ENCODE measurements at places on chromosomes 13 and 19.

GRCh38 chr19:44856421-44857083, 10.5 kb downstream of the NECTIN2 start:
- no peak for DNase-seq

DNA sequence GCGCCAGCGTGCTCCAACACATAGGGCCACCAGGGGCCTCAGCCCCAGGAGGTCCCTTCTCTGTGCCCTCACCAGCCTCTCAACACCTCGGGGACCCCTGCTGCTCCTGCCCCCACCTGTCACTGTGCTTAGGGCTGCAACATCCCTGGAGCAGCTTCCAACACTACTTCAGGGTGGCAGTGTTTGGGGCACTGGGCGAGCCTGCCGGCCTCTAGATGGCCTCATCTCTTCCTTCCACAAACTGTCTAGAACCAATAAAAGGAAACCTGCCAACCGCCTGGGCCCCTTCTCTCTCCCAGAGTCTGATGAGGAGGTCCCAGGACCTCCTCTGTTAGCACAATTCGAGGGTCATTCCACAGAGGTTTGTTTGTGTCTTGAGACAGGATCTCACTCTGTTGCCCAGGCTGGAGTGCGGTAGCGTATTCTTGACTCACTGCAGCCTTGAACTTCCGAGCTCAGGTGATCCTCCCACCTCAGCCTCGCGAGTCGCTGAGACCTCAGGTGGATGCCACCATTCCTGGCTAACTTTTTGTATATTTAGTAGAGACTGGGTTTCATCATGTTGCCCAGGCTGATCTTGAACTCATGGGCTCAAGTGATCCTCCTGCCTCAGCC, 10.1 kb upstream of the SHD start:
- no peak for DNase-seq

- no peak for DNase-seq
Measured at GRCh38 chr19:45821103-45821521, 6.0 kb upstream of the RSPH6A start.

GRCh38 chr19:45130888-45131615, 29.7 kb downstream of the NKPD1 start:
- no peak for DNase-seq

GRCh38 chr19:5934774-5935472, 20.9 kb downstream of the CAPS start:
- DNase-seq = no peak

- no peak for DNase-seq
Measured at GRCh38 chr13:31755803-31756212, 16.5 kb downstream of the RXFP2 start.

DNA sequence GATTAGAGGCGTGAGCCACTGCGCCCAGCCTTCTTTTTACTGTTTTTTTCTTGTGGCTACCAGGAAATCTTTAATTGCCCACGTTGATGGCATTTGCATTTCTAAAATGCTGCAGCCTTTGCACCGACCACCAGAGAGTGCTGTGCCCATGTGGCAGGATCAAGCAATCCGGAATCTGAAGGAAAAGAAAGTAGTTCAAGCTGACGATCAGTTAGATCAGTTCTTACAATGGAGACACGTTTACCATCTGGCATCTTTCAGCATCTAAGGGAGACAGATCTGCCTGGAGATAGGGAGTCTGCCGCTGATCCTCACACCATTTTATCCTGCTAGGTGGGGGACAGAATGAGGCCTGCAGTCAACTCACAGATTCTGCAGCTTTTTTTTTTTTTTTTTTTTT, 19.9 kb downstream of the TINCR start:
- DNase-seq = peak; percentile 47

GRCh38 chr13:112776971-112777370, 87.1 kb downstream of the ATP11A start:
- DNase-seq = no peak

- no peak for DNase-seq
Measured at GRCh38 chr19:31530781-31531180, 181.5 kb upstream of the TSHZ3 start.

DNA sequence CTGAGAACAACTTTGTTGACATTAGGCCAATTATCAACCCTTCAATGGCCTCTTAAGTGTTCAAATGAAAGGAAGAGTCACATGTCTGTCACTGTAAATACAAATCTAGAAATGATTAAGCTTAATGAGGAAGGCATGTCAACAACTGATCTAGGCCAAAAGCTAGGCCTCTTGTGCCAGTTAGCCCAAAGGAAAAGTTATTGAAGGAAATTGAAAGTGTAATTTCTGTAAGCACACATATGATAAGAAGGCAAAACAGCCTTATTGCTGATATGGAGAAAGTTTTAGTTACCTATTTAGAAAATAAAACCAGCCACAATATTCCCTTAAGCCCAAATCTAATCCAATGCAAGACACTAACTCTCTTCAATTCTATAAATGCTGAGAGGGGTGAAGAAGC, 604.7 kb downstream of the SLITRK6 start:
- no peak for DNase-seq

GRCh38 chr13:51230477-51231105, 8.4 kb downstream of the FAM124A start:
- no peak for DNase-seq

GRCh38 chr13:39561971-39562370, 41.0 kb downstream of the LHFPL6 start:
- no peak for DNase-seq

GRCh38 chr19:15702534-15702930, 25.3 kb upstream of the OR10H2 start:
- DNase-seq = peak; percentile 42

DNA sequence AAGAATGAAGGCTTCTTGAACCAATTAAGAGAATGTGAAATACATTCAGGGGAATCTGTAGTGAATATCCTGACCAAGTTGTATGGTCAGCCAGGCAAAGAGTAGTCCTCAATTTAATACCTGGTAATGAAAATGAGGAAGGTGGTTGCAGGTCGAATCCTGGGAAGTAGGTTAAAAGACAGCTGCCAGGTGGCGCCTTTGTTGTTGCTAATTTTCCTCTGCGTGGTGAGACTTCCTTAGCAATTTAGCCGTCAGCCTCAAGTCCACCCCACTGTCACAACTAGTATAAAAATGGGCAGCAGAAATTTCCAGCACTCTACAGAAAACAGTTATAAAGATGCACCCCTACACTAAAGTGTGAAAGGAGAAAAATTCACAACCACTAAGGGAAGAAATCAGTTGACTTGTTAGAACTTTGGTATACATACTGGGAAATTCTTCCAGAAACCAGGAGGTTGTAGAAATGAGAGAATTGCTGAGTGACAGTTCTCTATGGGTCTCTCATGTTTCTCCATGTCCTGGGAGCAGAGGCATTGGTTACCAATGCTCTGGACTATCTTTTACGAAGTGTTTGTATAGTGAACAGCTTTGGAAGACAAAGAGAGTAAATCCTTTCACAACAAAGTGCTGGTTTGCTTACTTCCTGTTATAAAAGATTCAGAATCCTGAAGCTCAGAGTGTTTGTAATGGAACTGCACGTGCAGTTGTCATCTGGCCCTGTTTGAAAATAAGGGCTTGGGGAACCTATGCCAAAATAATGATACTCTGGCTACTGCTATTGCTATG, 235.9 kb downstream of the NHLRC3 start:
- no peak for DNase-seq

GRCh38 chr13:40063703-40064102, 408.2 kb downstream of the COG6 start:
- DNase-seq = no peak

DNA sequence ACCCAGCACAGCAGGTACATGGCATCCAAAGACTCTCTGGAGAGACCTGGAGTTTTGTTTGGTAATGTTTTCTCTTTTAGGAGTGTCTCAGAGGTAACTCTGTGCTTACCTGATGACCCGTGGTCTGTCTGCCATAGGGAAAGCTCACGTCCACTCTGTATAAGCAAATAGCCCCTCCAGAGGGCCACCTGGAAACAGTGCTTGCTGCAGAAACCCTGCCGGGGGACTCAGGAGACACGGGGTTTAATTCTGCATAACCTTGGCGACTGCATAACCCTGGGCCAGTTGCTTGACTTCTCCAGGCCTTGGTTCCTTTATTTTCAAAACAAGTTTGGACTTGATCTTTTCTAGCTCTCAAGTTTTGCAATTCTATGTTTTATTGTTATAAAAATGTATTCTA, 187.2 kb upstream of the SOX1 start:
- no peak for DNase-seq

- no peak for DNase-seq
Measured at GRCh38 chr13:56134524-56134923, 1006.2 kb upstream of the PRR20A start.

DNA sequence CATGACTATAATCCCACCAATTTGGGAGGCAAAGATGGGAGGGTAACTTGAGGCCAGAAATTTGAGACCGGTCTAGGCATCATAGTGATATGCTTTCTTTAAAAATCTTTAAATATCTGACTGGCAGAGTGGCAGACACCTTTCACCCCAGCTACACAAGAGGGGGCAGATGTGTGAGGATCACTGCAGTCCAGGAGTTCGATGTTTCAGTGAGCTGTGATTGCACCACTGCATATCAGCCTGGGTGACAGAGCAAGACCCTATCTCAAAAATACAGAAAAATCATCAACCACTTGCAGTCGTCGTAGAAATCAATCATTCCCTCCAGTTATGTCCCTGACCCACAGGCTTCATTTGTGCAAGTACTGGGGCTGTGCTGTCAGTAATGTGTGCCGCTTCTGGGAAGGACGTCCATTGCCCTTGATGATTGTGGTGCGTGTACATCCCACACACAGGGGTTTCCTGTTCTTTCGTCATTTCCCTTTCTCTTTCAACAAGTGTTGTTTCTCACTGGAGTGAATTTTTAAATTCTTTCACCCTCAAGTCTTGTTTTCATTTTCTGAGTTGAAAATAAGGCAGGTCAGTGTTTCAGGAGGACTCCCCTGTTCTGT, 1.4 kb downstream of the LGALS14 start:
- peak; percentile 35 for DNase-seq

GRCh38 chr13:99269627-99270241, 11.6 kb upstream of the GPR18 start:
- DNase-seq = peak; percentile 46

GRCh38 chr13:48874165-48874564, 101.5 kb upstream of the FNDC3A start:
- no peak for DNase-seq

- DNase-seq = no peak
Measured at GRCh38 chr13:40520916-40521315, 145.5 kb downstream of the FOXO1 start.

DNA sequence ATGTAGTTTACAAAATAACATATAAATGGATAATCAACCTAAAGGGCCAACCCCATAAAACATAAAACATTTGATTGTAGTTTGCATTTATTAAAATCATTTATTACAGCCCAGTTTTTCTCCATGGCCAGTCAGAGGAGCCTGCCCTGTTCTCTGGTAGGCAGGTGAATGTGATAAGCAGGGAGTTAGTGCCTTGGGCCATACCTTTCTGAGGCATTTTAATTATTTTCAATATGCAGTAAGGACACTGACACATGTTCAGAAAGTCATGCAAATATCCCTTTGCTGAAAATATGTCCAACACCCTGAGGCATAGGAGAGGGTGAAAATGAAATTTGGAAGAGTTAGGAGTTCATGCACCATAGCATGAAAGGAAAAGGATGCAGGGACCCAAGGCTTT, 242.6 kb upstream of the EDNRB start:
- DNase-seq = no peak

- DNase-seq = no peak
Measured at GRCh38 chr13:24921881-24922280, 157.9 kb downstream of the RNF17 start.

DNA sequence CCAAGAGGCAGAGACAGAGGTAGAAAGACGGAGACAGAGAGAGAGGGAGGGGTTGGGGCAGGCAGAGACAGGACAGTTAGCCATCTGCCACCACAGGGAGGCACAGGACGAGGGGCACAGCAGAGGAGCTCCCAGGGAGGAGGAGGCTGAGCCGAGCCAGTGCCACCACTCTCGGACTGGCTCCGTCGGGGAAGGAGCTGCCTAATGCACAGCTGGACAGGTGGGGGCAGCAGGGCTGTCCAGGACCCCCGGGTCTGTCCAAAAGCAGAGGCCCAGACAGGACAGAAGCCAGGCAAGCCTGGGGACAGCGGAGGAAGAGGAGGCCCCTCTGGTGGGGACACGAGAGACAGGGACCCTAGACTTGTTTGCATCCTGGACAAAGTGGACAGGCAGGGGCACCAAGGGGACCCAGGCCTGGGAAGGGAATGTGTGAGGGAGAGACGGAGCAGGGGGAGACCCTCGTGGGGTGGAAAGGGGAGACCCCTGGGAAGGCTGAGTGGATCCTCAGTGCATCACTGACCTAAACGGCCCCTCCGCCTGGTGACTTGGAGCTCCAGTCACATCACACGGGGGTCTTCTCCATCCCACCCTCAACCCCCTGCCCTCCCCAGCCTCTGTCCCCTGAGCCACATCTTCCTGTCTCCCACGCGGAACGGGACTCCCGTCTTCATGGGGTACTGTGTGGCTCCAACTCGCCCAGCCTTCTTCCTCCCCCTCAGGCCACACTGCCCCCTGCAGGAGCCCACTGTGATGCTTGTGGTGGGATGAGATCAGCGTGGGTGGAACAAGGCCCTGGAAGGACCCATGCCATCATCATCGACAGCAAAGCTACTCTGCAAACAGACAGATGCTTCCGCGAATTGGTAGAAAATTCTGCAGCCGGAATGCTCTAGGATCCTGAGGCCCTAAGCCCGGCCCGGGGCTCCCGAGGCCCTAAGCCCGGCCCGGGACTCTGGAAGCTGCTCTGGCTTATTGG, 915 bp downstream of the F10 start:
- DNase-seq = no peak

DNA sequence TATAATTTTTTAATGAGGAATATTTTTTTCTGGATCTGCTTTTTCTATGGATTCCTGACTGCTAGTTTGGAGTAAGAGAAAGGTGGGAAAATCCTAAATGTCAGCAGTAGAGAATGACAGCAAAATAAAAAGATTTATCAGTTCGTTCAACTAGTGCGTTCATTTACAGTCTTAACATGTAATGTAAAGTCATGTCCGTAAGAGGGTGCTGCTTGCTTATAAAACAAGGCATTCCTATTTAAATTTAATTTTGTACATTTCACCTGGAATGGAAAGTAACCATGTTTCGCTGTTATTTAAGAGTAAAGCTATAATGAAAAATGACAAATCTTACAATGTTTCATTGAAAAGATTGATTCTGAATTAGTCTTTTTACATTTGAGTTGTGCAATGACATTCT, 76.6 kb downstream of the ZMYM2 start:
- no peak for DNase-seq

Measured in activated CD8-positive, alpha-beta T cell treated with anti-CD3 and anti-CD28 coated beads, Interleukin-2, amount 10 ng/mL, durations not matched to agents 7 days and 5 days (primary cell).